ENCODE measurements at places on chromosomes 1 and 21.

GRCh38 chr1:194081444-194081843, 895.0 kb upstream of the B3GALT2 start:
- no peak for DNase-seq

DNA sequence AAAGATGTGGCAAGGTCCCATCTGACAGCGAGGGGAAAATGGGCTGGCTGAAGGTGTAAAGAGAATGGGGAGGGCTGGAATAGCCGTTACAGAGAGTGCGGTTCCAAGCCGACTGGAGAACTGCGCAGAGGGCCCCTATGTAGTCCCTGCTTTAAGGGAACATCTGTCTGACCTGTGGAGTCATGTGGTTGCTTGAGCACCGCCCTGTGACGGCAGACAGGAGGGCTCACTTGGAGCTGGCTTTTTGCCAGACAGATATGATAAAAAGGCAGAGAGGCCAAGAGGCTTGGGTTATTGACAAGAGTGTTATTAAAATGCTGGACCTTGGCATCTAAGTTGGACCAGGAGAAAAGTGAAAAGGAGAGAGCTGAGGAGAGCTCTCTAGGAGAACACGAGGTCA, 5.9 kb upstream of the PTPRF start:
- no peak for DNase-seq

GRCh38 chr1:84972377-84972987, 24.4 kb downstream of the MCOLN2 start:
- no peak for DNase-seq

DNA sequence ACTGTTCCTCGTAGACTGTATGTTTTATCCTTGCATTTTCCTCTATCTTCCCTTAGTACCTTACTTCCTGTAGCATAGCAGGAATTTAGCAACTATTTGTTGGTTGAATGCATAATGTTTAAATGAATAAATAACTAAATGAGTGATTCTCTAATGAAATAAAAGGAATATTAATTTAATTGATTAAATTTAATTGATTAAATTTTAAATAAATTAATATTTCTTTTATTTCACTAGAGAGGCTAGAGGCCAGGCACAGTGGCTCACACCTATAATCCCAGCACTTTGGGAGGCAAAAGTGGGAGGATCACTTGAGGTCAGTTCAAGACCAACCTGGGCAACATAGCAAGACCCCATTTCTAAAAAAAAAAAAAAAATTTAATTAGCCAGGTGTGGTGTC, 25.8 kb downstream of the C8B start:
- DNase-seq: no peak

DNA sequence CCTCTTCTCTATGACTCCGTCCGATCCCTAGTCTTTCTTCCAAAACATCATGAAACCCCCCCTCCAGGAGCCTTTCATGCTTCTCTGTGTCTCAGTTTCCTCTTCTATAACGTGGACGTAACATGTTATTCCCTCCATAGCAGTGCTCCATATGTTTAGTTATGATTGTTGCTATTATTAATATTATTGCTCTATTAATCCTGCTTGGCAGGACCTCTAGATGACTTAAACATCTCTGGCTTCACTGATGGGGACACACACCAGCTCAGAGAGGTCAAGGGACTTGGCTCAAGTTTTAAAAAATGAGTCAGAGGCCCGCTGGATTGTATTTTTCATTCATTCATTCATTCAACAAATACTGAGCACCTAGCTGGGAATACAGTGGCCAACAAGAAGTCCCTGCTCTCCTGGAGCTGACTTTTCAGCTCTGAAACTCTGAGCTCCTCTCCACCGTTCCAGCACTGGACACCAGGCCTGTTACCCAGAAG, 404 bp upstream of the CPLANE2 start:
- no peak for DNase-seq

- no peak for DNase-seq
Measured at GRCh38 chr21:38712664-38713063, 93.1 kb upstream of the ETS2 start.

GRCh38 chr1:29851691-29852090, 615.4 kb downstream of the PTPRU start:
- DNase-seq: no peak

- no peak for DNase-seq
Measured at GRCh38 chr1:101474039-101474665, 237.3 kb downstream of the S1PR1 start.

DNA sequence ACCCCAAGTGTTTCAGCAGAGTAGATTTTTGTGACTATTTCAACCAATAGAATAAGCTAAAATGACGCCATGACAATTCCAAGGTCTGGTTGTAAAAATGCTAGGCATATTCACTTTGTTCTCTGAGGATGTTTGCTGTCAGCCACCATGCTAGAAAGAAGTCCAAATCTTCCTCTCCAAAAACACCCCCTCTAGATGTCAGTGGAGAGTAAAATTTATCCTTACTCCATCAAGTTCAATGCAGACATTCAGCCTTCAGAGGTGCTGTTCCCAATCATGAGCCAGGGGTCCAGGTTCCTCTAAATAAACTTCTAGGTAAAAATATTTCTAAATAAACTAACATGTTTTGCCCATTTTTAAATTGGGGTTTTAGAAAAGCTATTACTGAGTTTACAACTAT, 395.4 kb upstream of the ADAMTS5 start:
- DNase-seq: no peak

GRCh38 chr1:201019321-201019977, 4.1 kb downstream of the KIF21B start:
- peak; percentile 78 for DNase-seq

- DNase-seq: no peak
Measured at GRCh38 chr1:48222501-48223242, at the start of gene SLC5A9. TSS of gene SLC5A9 (plus strand) at chr1:48222716. CDS start at chr1:48222737, 21 bp downstream.

- DNase-seq: no peak
Measured at GRCh38 chr1:33370301-33370700, 49.4 kb upstream of the A3GALT2 start.

GRCh38 chr1:21951226-21951870, 14.2 kb upstream of the HSPG2 start:
- DNase-seq: no peak

DNA sequence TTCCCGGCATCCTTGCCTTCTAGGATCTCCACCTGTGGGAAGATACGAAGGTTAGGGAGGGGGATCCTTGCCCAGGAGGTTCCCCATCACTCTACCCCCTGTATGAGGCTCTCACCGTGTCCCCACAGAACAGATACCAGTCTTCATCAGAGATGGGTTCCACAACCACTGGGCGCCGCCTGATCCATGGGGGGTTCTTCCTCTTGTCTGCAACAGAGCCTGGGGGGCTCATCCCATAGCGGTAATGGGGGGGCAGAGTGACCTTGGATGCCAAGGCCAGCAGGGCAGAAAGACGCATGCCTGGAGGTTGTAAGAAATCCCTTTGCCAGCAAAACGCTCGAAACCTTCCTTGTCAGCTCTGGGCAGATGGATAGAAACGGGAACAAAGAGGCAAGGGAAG, 2.5 kb downstream of the MRPL24 start:
- DNase-seq: no peak

DNA sequence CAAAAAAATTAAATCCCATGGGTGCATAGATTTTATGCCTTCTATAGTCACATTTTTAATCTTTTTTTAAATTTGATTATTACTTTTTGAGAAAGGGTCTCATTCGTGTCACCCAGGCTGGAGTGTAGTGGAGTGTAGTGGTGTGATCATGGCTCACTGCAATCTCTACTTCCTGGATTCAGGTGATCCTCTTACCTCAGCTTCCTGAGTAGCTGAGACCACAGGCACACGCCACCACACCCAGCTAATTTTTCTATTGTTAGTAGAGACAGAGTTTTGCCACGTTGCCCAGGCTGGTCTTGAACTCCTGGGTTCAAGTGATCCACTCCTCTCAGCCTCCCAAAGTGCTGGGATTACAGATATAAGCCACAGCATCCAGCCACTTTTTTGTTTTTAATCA, 10.4 kb downstream of the CBR3 start:
- no peak for DNase-seq

GRCh38 chr1:171898941-171899340, 57.6 kb downstream of the DNM3 start:
- DNase-seq: no peak

GRCh38 chr1:164466429-164466828, 92.6 kb upstream of the PBX1 start:
- DNase-seq: no peak

DNA sequence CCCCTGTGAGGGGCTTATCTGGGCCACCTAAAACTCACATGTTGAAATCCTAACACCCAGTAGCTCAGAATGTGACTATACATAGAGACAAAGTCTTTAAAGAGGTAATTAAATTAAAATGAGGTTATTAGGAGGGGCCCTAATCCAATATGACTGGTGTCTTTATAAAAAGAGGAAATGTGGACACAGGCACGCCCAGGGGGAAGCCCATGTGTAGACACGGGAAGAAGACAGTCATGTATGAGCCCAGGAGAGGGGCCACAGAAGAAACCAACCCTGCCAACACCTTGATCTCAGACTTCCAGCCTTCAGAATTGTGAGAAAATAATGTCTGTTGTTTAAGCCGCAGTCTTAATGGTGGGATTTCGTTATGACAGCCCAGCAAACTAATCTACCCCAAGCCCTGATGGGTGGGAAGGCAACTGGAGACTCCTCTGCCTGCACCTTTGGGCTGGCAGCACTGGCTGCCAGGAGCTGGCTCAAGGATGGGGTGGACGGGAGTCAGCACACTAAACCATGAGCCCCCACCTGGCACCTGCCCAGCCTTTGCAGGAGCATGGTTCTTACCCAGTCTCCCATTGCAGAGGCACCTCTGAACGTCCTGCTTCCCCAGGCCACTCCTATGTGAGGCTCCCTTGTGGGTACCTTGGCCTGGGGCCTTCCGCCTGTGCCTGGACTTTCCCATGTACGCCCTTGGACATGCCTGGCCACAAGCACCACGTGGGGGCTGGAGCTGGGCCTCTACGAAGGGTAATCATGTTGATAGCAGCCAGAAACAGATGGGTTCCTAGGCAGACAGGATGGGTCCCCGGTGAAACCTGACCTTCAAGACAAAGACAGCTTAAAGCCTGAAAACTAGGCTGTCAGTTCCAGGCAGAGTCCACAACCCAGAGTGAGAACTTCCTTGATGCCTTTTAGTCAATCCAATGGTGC, 57.1 kb upstream of the DMRTB1 start:
- no peak for DNase-seq

DNA sequence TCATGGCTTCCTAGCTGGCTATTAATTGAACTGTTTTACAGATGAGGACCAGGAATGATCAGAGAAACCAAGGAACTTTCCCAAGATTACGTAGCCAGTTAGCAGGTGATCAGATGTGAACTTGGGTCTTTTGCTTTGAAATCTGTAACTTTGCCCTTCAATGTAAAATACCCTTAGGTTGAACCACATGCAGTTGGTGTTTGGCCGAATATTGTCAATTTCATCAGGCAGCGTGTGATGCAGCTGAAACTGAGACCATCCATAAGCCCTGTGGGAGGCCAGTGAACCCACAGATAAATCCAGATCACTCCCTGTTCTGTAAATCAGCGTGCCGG, 150.8 kb downstream of the ETS2 start:
- DNase-seq: no peak

- DNase-seq: no peak
Measured at GRCh38 chr1:230825761-230826160, 42.6 kb downstream of the C1orf198 start.

- no peak for DNase-seq
Measured at GRCh38 chr1:232627645-232628334, 2.1 kb downstream of the SIPA1L2 start.

GRCh38 chr1:26280333-26281042, 602 bp downstream of the SH3BGRL3 start:
- DNase-seq: no peak

DNA sequence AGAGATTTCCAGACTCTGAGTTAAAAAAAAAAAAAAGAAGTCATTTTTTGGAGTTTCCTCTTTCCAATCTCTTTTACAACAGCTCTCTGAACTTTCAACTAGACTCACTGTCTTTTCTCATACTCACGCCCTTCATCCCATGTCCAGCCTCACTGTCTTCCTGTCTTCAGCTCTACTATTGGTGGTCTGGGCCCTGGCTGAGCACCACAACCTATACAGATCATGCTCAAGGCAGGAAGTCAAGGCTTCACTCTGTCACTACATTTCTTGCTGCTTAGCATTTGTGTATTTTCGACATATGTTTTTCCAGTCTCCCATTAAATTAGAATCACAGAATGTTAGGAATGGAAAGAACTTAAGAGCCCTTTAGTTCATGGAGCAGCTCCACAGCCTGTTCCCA, 106.4 kb upstream of the PPP2R5A start:
- DNase-seq: no peak

DNA sequence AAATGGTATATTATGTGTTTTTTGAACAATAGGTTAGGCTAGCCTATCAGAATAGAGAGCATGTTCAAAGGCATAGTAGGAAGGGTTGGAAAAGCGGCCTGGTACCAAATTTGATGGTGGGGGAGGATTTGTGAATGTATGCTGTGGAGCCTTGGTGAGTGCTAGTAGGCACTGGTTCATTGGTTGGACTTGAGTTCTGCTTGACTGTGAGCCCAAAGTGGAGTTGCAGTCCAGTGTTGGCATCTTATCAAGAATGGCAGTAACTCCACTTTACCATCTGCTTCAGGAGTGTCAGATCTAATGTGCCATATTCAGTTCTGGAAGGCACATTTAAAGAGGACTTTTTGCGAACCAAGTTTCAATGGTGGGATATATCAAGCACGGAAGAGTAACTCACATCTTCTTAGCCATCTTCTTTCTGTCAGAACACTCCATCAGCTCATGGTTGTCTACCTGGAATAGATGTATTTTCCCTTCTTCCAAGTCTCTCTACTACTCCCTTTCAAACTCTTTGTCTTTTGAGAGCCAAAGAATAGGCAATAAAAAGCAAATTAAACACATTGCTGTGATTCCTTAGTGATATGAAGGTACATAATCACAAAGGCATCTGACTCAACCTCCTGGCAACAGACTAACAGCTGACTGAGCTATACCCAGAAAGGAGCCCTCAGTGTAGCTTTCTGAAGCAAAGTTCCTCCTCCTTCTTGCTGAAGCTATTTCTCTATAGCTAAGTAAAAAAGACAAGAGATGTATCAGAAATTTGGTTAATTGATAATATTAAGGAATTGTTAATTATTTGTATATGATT, 21.7 kb downstream of the LRRC8B start:
- no peak for DNase-seq

DNA sequence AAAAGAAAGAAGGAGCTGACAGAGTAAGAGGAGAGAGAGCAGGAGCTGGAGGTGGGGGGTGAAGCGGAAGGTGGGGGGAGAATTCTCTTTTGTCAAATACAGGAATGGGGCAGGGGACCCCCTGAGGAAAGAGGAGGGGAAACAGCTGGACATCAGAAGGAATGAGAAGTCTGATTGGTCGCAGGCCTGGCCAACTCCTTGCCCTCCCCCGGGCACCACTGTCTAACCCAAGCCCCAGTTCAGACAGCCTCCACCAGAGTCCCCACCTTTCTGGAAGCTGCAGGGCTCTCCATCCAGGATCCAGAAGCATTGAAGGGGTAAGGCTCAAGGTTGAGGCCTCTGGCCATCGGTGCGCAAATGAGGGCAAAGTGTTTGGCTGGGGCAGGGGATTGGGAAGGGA, at the start of gene OPTC:
Gene OPTC (plus strand): TSS at position 253 of the 400 bp plus-strand sequence. CDS start 1,853 bp downstream, outside the sequence.
- no peak for DNase-seq

Data from memory B cell (primary cell).